Stimulated activated CD8-positive, alpha-beta memory T cell treated with anti-CD3 and anti-CD28 coated beads, Interleukin-4, amount 100 ng/mL, for 48 hours (primary cell): ENCODE measurements at places on chromosomes 13 and 19.

DNA sequence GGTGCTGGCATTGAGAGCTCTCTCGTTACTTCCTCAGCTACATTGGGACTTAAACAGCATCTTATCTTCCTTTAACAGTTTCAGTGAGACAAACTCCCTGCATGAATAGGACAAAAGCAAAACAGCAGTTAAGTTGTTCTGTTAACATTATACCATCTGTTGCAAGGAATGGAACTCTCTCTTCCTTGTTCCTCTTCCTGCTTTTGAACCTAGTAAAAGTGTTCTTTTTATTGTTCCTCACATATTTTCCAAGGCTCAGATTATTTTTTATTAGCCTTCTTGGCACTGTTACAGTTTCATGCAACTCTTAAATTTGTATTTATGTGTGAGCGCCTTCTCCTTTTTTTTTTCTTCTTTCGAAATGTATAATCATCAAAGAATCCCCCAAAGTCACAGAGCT, 202.6 kb upstream of the UFM1 start:
- DNase-seq, result no peak

- DNase-seq, result no peak
Measured at GRCh38 chr13:78598966-78599644, 4.2 kb downstream of the POU4F1 start.

DNA sequence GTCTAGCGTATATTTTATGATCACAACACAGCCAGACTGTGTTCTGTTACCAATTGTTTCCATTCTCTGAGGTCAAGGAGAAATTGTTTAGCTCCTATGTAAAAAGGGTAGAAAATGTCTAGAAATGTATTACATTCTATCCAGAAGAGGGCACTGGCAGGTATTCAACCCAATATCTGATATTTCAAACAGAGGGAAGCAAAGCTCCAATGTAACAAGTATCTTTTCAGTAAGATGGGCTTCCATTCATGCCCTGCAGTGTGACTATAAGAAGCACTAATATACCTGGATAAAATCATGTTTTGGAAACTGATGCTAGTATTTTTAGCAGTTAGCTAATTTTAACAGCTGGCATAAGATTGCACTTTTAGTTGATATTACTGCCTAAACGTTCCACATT, 312.7 kb downstream of the FGF14 start:
- no peak for DNase-seq

DNA sequence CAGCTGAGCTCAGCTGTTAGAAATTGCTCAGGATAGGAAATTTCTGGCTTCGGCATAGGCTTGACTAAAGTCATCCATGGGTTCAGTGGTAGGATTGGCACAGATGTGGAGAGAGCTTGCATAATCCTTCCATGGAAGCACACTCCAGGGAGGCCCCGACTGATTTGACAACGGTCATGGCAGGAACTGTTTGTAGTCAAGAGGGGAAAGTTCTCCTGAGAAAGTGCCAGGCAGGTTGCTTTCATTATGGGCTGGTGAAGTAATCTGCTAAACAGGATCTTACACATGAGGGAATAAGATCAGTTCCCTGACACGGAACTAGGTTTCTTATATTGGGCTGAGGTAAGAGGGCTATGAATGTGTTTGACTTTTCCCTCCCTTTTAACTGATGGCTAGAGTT, 120.1 kb downstream of the RGCC start:
- no peak for DNase-seq

- peak; percentile 53 for DNase-seq
Measured at GRCh38 chr19:2274931-2275535, 6.9 kb downstream of the PEAK3 start.

GRCh38 chr13:50376895-50377575, 361.8 kb downstream of the KCNRG start:
- DNase-seq, result no peak

- no peak for DNase-seq
Measured at GRCh38 chr13:40981949-40982348, 37.2 kb downstream of the ELF1 start.

- no peak for DNase-seq
Measured at GRCh38 chr13:78215458-78216108, 297.0 kb upstream of the EDNRB start.

GRCh38 chr13:80180740-80181355, 160.1 kb downstream of the SPRY2 start:
- no peak for DNase-seq

GRCh38 chr13:112101360-112101930, 34.5 kb downstream of the SOX1 start:
- DNase-seq, result no peak

DNA sequence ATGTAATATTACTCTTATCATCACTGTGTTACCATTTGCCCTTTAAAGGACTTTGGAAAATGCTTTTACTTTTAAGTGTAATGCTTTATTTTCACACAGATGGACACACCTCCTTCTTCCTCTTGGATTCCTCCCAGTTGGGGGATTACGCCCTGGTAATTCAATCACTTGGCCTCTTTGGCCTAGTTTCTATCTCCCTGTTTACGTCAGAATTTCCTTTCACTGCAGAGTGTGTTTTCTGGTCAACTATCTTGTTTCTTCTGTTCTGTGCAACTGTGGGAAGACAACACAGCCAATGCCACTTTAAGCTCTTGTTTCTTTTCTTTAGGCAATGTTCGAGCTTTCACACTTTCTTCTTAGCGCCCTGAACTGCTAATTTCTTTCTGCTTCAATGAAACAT, 257.3 kb upstream of the MAB21L1 start:
- no peak for DNase-seq

- DNase-seq, result no peak
Measured at GRCh38 chr19:51251468-51251820, 564 bp downstream of the SIGLECL1 start.

DNA sequence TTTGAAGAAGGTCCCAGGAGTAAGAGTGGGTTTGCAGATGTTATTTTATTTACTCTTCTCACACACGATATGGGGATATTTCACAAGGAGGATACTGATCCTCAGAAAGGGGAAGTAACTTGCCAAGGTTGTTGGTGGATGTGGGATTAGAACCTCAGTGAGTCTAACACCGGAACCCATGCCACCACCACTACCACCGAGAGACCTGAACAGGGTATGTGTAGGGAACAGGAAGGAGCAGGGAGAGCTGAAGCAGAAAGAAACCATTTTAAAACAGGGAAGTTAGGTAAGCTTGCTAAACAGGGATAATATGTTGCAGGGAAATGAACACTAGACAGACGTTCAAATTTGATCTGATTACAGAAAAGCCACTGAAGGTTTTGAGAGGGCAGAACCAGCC, 11.6 kb upstream of the CEACAM3 start:
- no peak for DNase-seq

DNA sequence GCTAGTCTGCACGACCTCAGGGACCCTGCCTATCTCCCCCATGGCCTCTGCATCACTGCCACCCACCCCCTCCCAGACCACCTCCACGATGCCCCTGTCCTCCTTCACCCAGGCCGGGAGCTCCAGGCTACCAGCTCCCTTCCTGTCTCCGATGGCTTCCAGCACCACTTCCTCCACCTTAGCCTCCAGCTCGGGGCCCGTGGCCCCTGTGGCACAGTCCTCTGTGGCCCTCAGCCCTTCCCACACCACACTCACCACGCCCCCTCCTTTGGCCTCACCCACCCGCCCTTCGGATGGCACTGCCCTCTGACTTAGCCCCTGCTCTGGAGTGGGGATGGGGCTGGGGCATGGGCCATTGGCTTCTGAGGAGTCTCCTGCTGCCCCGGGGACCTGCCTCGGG, 7.2 kb downstream of the PALM3 start:
- no peak for DNase-seq

DNA sequence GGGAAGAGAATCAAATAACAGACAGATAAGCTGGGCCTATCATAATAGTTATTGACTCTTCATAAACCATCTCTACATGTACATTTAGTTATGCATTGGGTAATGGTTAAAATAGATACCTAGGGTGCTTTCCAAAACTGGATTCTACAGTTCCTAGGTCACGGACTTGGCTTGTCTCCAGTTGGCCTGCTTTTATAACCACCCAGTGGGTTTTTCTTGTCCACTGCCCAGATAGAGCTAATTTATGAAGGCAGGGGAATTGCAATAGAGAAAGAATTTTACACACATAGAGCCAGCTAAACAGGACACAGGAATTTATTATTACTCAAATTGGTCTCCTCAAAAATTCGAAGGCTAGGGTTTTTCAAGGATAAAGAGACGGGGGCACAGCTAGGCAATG, 97.3 kb downstream of the FAM216B start:
- no peak for DNase-seq

GRCh38 chr13:108980237-108980636, 350.8 kb downstream of the MYO16 start:
- DNase-seq, result no peak

DNA sequence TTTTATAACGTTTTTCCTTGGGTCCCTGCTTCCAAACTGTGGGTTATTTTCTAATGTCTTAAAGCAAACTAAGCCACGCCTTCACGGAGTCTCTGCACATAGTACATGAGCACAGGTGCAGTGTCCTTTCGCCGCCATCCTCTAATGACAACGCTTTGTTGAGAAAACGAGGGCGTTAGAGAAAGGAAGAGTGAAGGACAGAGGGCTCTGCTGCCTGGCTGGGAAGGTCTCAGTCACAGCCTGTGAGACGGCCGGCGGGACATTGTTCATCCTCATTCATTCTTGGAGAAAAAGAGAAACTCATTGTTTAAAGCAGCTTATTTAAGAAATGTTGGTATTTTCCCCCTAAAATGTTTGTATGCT, 9.5 kb downstream of the IL17D start:
- no peak for DNase-seq

- no peak for DNase-seq
Measured at GRCh38 chr13:79496188-79496587, 15.2 kb downstream of the NDFIP2 start.

- no peak for DNase-seq
Measured at GRCh38 chr13:98834254-98834960, 81.9 kb upstream of the SLC15A1 start.

DNA sequence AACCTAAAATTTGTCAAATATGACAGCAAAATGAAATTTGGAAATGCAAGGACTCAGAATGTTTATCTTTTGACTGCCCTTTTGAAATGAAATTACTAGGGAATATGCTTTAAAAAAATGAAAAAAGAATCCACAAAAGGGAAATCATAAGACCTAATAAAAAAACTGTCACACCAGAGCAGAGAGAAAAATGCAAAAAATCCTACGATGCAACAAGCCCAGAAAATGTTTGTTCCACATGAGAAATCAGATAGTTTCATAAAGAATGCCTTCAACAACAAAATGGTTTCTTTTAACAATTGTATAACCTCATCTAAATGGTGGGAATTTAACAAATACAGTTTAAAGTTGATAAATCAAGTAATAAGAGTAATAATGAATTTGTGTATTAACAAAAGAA, 8.0 kb downstream of the LPAR6 start:
- no peak for DNase-seq

DNA sequence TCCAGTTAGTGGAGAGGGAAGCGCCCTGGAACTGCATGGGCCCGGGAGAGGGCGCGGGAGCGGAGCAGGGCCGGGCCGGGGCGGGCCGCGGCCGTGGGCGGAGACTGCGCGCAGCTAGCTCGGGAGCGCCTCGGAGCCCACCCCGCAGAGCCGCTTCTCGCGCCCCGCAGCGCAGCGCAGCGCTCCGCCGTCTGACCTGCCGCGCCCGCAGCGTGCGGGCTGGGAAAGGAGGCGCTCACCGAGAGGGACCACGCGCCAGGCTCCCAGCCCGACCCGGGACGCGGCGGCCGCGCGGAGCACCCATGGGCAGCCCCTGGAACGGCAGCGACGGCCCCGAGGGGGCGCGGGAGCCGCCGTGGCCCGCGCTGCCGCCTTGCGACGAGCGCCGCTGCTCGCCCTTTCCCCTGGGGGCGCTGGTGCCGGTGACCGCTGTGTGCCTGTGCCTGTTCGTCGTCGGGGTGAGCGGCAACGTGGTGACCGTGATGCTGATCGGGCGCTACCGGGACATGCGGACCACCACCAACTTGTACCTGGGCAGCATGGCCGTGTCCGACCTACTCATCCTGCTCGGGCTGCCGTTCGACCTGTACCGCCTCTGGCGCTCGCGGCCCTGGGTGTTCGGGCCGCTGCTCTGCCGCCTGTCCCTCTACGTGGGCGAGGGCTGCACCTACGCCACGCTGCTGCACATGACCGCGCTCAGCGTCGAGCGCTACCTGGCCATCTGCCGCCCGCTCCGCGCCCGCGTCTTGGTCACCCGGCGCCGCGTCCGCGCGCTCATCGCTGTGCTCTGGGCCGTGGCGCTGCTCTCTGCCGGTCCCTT, at the start of gene MLNR:
MLNR (plus strand) TSS at position 303 of the 820 bp plus-strand sequence; CDS start at position 303, 0 bp downstream.
- peak; percentile 59 for DNase-seq

DNA sequence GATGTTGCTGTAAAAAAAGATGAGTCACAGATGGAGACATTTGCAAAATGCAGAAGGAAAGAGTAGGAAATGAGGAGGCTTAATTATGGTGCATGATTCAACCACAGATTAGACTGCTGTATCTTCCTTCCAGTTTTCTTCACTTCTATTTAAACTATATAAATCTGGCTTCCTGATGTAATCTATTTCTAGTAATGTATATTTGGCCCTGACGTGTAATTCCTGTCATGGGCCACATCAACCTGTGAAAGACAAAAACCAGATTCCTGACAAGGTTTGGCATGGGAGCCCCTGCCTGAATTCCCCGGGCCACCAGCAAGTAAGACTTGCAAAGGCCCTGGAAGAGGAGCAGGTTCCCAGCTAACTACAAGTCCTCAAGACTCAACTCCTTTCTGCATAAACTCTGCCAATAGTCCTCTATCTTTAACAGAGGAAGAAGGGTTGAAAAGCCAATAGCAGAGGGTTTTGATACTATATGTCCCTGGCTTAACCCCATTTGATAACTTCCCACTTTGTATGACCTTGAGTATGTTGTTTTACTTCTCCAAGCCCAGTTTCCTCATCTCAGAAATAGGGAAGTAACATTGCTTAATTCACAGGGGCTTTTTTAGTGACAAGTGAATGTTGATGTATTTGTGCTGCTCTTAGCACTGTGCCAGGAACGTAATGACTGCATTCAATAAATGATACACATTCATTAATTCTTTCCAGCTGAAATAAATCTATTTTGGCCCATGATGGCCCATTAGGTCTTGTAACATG, 172.7 kb downstream of the SPRY2 start:
- no peak for DNase-seq

DNA sequence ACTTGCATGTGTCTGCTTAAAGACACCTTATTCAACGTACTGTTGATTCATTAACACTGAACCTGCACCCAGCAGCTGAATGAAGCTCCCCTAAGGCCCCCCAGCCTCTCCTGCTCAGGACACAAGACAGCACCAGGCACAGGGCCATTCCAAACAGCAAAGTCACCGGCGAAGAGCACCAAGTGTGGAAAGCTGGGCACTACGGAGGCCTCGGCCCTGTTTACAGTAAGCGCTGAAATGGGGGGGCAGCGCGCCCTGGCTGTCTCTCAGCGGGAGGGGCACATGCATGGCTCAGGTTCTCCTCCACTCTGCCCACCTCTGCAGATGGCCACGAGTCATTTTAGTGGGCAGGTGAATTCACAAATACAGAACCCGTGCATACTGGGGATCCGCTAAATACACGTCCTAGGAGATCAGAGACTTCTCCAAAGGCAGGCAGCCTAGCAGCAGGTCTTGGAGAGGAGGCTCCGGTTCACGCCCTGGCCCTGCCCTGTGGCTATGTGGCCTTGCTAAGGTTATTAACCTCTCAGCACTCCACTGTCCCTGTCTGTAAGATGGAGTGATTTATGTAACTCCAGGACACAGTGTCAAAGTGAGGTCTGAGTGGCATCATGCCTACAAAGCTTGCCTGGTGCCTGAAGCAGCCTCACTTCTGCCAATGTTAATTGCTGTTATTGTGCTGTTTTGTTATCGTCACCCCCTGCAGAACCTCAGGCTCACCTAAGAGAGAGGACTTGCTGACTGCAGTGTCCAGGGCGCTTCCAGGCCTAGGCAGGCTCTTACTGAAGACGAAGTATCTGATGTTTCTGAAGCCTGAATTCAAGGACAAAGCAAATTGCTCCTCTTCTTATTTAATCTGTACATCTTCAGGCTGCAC, 207.4 kb upstream of the SOX1 start:
- no peak for DNase-seq

- no peak for DNase-seq
Measured at GRCh38 chr19:1935484-1936208, 5.3 kb upstream of the CSNK1G2 start.
